ENCODE measurements at places on chromosomes 1 and 21.

- DNase-seq = no peak
Measured at GRCh38 chr1:53678046-53678445, 60.9 kb downstream of the GLIS1 start.

DNA sequence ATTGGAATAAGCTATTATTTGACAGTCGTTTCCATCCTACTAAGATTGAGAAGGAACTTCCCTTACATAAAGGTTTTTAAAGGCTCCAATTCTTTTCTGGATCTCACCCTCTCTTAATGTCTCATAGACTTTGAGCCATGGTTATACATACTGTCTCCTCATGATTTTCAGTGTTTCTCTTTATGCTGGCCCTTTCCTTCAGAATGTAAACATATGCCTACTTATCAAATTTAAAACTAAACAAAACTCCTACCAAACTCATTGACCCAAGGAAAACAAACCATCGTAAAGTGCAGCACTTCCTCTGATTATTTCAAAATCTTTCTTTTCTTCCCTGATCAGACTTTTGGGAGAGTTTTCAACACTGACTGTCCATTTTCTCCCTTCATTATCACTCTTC is 163.4 kb upstream of the DPYD start:
- DNase-seq = no peak

DNA sequence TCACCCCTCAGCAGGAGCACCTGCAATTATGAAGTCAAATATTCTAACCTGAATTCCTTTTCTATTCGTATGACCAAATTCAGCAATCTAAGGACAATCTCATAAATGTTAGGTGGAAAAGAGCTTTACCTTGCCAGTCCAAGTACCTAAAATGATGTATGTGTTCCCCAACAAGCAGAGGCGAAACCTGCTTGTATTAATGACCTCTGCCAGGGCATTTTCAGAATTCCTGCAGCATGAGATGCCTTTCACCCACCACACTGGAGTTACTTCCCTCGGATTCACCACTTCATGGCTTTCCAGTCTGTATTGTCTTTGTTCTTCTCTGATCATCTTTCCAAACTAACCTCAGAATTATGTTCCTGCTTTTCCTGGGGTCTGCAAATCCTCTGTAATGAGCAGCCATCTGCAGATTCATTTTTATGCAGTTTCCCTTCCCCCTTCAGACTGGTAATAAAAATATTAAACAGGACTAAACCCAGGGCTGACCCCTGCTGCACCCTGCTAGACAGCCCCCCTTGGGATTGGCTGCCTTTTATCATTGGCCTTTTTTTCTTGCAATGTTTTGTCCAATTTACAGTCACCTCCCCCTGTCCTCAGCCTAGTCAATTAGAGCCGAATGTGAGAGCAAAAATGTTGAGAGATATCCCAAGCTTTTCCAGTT is 26.6 kb upstream of the CASQ2 start:
- DNase-seq = no peak

GRCh38 chr1:9073143-9073542 is 3.7 kb upstream of the SLC2A5 start:
- no peak for DNase-seq

DNA sequence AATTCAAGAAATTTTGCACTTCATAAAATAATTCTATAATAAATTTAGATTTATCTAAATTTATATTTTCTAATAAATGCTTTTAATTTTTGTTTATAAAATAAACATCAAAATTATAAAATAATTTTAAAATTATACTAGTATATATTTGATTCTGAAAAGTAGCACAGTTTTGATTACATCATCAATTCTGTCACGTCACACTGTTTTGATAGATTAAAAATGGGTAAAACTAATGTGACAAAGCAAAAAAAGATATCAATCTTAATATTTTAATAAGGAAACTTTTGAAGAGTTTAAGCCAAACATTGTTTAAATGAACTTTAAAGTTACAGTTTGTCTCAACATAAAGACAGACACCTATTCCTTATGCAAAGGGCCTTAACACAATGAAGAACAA is 1001.8 kb downstream of the KCNT2 start:
- DNase-seq = no peak

DNA sequence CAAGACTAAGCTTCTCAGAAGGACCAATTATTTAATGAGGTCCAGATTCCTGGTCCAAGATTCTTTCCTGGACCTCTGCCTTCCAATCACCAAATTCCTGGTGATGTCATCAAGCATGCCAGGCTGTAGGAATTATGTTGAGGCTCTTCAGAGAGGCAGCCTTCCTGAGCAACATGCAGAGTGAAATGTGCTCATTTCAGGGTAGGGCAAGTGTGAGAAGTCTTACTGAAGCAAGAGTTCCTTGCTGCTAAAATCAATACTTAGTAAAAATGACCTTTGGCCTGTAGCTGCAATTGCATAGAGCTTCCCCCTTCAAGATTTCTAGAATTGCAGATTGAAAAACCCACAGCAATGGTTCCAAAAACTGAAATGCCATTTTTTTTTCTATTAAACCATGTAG is 31.7 kb upstream of the BCAR3 start:
- no peak for DNase-seq

GRCh38 chr1:111236379-111236778 is 8.9 kb downstream of the CHI3L2 start:
- no peak for DNase-seq

DNA sequence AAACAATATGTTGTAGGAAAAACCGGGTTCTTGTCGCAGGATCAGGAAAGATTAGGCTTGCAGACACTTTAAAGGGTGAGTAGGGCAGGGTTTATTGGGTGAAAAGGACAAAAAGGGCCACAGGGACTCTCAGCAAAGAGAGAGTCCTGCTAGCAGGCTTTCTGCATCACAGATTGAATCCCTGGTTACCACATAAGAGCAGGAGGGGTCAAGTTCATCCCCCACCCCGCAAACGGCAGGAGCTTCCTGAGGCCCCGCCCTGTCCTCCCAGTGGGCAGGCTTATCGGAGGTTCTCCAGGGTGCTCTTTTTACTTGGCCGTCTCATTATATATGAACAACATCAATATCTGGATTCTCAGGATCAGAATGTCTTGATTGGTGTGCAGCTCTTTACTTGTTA is 47.7 kb downstream of the SYCP1 start:
- DNase-seq = no peak

- DNase-seq = no peak
Measured at GRCh38 chr1:48738356-48738755, 38.3 kb downstream of the BEND5 start.

- DNase-seq = no peak
Measured at GRCh38 chr1:1598720-1599029, 1.3 kb downstream of the FNDC10 start.

GRCh38 chr21:33666153-33666552 is 23.9 kb downstream of the ITSN1 start:
- no peak for DNase-seq

DNA sequence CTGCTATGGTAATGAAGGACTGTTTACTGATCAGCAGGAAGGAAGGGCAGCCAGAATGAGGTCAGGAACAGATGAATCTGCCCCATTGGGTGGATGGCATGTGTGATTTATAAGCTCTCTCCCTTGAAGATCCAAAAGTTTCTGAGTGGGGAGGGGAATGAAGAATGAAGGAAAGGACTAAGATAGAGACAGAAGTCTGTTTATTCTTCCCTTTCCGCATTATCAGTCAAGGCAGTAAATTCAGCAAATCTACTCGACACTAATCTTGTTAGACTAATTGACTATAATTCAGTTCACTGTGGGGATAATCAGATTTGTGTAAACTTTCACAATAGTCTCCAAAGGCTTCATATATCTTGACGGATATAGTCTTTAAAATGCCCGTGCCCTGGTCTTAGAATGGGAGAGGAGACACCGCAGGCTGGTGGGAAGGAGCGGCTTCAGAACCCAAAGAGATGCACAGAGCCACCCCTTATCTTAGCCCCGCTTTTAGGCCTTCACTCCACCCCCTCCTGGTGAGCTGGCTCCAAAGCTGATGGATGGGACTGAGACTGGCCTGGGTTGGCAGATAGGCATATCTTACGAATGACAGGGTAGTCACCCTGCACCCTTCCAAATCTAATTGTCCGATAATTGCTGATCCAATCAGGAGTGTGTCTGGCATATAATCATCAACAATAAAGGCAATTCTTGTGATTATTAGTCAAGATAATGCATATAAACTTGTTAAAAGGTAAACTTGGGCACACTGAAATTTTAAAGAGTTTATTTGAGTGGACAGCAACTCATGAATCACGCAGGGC is 76.0 kb upstream of the PPM1J start:
- DNase-seq = no peak

GRCh38 chr1:239527051-239527693 is 140.8 kb downstream of the CHRM3 start:
- no peak for DNase-seq

GRCh38 chr1:42518908-42519307 is 55.8 kb downstream of the CCDC30 start:
- no peak for DNase-seq

DNA sequence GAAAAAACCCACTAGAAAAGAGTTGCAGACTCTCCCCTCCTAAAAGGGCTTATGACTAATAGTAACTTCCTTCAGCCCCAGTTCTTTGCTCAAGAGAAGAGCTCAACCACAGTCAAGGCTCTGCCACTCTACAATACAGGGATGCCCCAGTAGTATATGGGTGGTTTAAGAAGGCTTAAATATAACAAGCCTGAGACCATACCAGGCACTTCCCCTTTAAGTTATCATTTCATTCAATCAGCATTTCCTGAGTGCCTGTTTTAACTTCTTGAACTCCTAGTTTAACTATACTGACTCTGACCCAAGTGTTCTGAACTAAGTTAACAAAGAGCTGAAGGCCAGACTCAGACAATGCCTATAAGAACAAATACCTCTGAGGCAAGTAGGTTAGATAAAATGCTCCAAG is 19.8 kb downstream of the PRPF38A start:
- no peak for DNase-seq

DNA sequence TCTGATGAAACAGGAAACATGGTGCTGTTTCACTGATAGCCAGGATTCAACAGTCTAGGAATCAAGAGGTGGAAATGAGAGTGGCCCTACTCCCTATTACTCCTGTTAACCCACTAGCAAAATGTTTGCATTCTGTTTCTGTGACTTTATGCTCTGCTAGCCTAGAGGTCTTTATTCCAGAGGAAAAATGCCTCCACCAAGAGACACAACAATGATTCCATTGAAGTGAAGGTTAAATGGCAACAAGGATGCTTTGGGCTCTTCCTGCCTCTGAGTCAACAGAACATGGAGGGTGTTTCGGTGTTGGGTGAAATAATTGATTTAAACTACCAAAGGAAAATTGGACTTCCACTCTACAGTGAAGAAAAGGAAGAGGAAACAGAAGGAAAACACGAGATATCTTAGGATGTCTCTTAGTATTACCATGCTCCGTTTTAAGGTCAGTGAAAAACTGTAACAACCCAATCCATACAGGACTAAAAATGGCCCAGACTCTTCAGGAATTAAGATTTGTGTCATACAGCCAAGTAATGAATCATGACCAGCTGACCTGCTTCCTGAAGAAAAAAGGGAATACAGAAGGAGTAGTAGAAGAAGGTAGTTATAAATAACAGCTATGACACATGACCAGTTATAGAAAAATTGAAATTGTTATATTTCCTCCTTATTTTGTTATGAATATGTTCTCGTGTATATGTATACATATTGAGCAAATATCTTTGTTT is 1237.8 kb downstream of the NCAM2 start:
- DNase-seq = no peak

GRCh38 chr1:88541596-88541995 is 142.5 kb upstream of the PKN2 start:
- DNase-seq = no peak

DNA sequence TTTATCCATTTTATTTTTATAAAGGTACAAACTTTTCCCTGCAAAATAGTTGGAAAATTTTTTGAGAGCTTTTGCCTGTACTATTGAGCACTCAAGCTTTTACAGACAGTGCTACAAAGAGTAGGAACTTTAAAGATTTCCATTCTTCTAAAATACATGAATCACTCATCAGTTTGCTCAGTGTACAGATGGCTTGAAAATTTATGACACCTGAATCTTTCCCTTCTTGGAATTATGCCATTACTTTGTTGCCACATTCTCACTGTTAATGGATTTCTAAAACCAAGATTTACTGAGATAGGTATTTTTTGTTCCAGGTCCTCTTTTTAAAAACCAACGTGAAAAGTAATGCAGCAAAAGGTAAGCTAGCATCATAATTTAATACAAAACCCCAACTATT is 76.0 kb downstream of the GPATCH2 start:
- DNase-seq = no peak

- no peak for DNase-seq
Measured at GRCh38 chr1:186765446-186765845, 63.3 kb upstream of the PLA2G4A start.

DNA sequence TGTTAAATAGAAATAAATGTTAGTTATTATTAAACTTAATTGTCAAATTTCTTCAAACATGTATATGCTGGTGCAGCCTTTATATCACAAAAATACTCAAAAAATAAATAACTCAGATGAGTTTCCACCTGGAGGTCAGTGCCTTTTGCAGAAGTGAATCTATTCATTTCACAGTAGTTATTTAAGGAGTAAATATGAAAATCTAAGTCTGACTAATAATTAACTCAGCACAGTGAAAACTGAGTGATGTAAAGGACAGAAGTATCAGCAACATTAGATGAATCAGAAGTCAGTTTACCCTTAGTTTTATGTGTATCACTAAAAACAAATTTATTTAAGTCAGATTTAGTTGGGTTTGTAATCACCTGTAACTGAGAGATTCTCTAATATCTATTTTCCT is 2135.4 kb downstream of the MRPL39 start:
- DNase-seq = no peak

- no peak for DNase-seq
Measured at GRCh38 chr1:218553197-218553596, 208.1 kb downstream of the TGFB2 start.

- DNase-seq = no peak
Measured at GRCh38 chr21:35753308-35753707, 307.0 kb downstream of the SETD4 start.

DNA sequence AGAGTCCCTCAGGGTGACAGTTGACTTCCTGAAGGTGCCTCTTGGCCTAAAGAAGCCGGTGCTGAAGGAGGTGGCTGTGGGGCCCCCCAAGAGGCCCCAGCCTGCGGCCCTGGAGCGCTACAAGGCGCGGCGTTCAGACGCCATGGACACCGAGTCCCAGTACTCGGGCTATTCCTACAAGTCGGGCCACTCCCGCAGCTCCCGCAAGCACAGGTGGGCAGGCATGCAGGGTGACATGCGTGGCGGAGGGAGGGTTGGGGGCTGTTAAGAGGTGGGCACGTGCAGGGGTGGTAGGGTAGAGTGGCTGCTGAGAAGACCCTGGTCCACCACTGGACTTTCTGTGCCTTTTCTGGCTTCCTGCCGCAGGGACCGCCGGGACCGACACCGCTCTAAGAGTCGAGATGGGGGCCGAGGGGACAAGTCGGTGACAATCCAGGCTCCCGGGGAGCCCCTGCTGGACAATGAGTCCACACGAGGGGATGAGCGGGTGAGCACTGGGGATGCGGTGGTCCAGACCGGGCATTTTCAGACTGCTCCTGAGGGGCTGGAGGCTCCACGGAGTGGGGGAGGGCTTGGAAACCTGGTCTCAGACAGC is 15.4 kb downstream of the VANGL2 start:
- DNase-seq = no peak

DNA sequence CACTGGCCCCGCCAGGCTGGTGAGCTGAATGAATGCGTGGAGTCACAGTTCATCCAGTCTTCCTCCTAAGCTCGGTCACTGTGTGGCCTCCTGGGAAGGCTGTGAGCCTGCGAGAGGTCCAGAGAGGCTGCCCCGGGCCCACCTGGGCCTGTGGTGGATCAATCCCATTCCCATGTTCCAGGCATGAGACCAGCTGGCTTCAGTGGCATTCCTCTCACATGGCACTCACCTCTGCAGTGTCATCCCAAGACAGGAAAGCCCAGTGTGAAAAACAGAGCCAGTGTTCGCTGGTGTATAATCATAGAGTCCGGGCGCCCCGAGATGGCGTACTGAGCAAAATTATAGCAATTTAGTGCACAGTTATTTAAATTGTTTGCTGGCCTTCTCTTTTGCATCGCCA is 37.6 kb upstream of the EPHA8 start:
- DNase-seq = no peak
